ENCODE measurements at places on chromosomes 1 and 21.

DNA sequence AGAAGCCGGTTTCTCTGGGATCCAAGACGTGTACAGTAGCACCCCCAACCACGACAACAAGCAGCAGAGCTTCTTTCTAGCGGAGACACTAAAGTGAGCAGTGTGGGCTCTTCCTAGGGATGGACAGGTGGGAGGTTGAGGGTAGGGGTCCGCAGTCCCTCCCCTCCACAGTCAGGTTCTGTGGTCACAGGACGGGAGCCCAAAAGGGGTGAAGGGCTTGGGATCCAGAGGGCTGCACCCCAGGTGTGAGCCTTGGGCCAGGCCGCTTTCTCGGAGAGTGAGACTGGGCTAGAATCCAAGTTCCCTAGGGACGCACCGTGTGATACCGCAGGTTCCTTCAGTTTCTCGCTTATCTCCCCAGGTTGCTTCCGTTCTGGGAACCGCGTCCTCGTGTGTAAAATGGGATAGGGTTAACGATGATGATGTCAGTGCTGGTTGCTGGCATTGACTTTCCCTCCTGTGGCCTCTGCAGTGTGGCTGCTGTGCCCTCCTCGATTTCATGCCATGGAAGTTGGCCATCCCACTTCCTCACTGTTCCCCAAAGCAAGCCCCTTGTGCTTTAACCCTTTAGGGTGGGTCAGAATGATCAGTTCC is 17.3 kb upstream of the SELENON start:
- DNase-seq, result no peak

- DNase-seq, result no peak
Observed at GRCh38 chr1:64933296-64934070, 32.9 kb downstream of the JAK1 start.

GRCh38 chr1:45969866-45970265 is 162.6 kb downstream of the PIK3R3 start:
- DNase-seq, result no peak

GRCh38 chr21:33196941-33197374 is 32.8 kb upstream of the IFNAR2 start:
- DNase-seq, result peak; percentile 54

- no peak for DNase-seq
Observed at GRCh38 chr1:153395136-153395685, 4.3 kb upstream of the S100A8 start.

DNA sequence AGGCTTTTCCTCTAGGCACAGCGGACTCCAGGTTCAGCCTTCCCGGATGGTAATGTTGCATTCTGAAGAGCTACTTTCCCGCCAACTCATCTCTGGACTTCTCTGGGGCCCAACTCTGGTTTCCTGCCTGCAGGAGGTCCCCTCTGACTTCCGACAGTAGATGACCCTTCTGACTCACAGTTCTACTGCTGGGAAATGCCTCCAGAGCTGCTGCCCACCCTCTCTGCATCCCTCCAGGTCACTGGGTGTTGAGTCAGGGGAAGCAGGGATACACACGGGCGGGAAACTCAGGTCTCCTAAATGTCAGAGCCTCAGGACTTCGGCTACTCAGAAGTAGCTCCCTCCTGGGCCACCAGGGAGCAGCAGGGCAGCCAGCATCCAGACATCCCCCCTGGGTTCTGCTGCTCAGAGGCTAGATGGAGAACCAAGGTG is 2.1 kb upstream of the KIF21B start:
- no peak for DNase-seq

DNA sequence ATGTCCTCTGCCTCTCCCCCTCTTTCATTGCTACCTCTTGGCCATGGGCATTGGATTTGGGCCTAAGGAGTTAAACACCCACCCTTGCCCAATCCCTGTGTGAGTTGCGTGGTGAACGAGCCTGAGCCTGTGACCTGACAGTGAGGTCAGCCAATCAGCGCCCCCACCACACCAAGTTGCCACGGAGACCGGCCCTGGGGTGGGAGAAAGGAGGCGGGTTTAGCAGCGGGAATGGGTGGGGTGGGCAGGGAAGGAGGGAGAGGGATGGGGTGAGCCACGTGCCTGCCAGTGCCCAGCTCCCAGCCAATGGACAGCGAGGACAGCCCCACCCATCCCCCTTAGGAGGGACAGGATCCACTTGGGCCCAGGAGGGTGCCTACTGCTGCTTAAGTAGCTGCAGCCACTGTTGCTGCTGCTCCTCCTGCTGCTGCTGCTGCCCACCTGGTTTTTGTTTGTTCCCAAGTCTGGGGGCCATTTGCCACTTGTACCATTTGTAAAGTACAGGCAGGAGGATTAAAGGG is 9.5 kb downstream of the ZBTB7B start:
- DNase-seq, result no peak

- no peak for DNase-seq
Observed at GRCh38 chr1:8731162-8731561, 86.3 kb downstream of the RERE start.

DNA sequence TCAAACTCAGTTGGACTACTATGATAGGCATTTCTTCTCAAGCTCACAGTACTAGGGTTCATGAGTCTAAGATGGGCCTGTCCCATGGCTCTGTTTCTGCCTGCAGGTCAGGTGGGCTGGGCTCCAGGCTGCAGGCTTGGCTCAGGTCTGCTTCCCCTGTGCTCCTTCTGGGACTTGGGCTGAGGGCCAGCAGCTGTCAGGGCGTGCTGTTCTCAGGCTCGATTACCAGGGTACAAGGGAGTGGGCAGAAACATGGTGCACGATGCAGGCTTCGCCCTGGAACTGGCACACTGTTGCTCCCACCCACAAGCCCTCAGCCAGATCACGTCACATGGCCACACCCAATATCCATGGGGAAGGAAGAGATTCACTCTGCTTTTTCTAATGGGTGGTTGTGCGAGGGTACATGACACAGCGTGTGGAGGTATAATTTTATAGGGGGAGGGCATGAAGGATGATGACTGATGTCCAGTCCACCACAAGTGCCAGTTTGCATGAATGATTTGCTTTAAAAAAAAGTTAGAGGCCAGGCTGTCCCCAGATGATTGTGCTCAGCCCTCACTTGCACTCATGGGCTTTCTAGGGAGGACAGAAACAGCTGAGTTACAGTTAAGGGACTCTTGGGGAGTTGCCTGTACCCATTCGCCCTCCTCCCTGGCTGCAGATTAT is 118.0 kb downstream of the ACTL8 start:
- DNase-seq, result no peak

DNA sequence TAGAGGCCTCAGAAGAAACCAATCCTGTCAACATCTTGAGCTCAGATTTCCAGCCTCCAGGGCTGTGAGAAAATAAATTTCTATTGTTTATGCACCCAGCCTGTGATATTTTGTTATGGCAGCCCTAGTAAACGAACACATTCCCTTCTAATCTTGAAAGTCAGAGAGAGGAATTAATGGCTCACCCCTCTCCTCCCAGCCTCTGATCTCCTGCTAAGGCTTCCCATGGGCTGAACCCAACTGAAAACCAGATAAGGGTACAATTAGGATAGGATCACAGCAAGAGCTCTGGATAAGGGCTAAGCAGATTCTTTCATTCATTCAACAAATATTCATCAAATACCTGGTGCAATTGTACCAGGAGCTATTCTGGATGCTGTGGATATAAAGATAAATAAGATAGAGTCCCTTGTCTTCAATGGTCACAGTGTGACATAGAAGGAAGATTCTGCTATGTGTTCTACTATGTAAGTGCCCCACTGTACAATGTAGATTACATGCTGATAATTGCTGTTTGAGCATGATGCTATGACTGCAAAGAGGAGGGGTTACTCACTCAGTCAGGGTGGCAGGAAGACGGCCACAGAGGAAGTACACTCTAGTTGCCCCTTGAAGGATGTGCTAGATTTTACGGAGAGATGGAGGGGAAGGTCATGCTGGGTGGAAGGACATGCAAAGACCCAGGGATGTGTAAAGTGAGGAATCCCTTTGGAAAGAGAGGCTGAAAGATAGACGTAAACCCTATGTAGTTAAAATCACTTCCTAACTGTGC is 203.3 kb upstream of the JUN start:
- DNase-seq, result no peak

- no peak for DNase-seq
Observed at GRCh38 chr1:32859915-32860314, 10.8 kb downstream of the FNDC5 start.

DNA sequence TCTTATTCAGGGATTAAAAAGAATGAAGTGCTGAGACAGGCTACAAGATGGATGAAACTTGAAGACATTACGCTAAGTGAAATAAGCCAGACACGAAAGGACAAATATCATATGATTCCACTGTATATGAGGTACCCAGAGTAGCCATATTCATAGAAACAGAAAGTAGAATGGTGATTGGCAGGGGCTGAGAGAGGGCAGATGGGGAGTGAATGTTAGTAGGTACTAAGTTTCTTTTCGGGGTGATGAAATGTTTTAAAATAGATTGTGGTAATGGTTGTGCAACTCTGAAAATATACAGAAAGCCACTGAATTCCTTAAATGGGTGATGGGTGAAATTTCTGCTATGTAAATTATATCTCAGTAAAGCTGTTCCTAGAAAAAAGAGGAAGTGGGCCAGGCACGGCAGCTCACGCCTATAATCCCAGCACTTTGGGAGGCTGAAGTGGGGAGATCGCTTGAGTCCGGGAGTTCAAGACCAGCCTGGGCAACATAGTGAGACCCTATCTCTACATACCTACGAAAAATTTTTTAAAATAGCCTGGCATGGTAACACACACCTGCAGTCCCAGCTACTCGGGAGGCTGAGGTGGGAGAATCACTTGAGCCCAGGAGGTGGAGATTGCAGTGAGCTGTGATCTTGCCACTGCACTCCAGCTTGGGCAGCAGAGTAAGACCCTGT is 15.9 kb downstream of the SLC27A3 start:
- no peak for DNase-seq

GRCh38 chr1:96416111-96416595 is 305.4 kb upstream of the PTBP2 start:
- no peak for DNase-seq

- DNase-seq, result no peak
Observed at GRCh38 chr1:46171351-46171750, 3.5 kb upstream of the TSPAN1 start.

- DNase-seq, result no peak
Observed at GRCh38 chr1:42966688-42967612, 8.3 kb upstream of the SLC2A1 start.

DNA sequence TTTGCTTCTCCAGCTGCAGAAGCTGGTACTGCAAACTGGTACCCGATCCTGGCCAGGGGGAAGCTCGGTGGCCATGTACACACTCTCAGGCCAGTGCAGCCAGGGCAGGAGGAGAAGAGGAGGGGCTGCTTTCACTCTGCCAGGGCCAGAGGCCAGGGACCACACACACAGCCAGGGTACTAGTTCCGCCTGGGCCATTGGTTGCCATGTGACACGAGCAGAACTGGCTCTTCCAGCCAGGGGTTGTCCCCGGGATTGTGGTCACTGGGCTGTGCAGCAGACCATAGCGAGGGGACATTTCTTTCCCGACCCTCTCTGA is 3.7 kb upstream of the SHISAL2A start:
- no peak for DNase-seq

DNA sequence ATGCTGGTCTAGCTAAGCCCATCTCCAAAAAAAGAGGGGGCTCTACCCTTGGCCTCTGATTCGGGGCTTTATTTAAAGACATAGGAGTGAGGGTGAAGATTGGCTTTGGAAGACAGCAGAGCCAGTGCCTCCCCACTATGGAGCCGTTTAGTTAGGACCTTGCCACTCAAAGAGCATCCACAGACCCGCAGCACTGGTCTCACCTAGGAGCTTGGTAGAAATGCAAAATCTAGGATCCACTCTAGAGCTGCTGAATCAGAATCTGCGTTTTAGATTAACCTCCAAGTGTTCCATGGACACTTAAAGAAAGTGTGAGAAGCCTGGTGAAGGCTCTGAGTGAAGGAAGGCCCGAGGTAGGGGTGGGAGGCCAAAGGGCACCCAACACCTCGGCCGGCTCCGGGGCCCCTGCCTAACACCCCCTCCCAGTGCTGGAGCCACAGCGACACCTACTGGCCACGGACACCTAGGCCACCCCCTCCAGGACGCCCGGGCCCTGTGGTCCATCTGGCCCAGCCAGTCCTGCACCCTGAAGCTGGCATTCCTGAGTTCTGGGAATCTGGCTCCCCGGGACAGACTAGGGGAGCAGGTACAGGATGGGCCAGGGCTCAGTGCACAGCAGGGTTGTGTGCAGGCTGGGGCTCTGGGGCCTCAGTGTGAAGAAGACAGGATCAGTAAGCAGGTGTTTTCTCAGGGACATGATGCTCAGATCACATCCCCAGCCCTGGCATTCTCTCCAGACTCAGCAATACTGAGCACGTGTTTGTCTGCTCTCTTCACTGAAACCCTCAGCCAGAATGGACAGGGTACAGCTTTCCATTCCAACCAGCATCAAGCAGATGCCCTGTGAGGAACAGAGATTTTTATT is 79.2 kb downstream of the TMEM53 start:
- peak; percentile 72 for DNase-seq

GRCh38 chr1:228020686-228021354 is 14.0 kb downstream of the WNT3A start:
- no peak for DNase-seq

- DNase-seq, result no peak
Observed at GRCh38 chr1:13469343-13469742, 44.5 kb downstream of the LRRC38 start.

- DNase-seq, result no peak
Observed at GRCh38 chr1:115288591-115289198, 49.4 kb downstream of the NGF start.

DNA sequence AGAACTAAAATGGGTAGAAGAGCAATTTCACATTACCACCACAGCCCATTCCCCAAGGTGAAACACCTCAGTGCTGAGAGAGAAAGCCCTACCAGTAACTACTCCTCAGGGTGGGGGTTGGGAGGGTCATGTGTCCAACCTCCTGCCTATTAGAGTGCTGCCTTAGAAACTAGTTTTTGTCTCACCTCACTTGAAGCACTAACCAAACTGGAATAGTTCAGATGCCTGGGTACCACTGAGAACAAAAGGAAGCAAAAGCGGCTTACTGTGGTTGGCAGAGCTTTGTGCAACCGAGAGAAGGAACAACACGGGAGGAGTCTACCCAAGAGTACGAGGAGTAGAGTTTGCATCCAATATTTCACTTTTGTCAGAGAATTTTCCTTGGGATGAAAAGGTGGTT is 1207.5 kb upstream of the ADGRL2 start:
- DNase-seq, result no peak

DNA sequence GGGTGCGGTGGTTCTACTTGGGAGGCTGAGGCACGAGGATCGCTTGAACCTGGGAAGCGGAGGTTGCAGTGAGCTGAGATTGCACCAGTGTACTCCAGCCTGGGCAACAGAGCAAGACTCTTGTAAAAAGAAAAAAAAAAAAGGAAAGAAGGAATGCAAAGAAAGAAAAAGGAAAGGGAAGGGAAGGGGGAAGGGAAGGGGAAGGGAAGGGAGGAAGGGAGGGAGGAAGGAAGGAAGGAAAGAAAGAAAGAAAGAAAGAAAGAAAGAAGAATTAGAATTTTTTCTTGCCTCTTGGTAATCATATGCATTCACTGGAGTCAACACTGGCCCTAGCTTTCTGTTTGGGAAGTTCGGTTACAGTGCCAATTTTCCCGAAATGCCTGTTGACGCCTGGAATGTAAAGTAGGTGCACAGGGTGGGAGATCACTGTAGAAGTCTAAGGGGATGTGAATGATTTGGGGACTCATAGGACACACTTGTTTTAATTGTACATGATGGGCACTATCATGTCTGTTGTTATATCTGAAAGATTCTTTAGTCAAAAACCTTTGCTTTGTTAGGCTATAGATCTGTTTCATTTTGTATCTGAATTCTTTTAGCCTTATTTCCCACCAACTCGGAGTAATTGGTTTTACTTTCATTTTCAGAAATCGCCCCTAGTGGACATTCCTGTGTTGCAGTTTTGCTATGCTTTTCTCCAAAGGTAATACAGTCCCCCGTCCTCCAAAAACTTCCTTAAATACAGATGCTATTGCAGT is 59.8 kb upstream of the MORC3 start:
- peak; percentile 47 for DNase-seq

Measured in effector CD4-positive, alpha-beta T cell (primary cell).